ENCODE measurements at places on chromosomes 7 and 10. TPM values are rescaled to one million over a fixed set of nuclear protein-coding genes. Genes with fewer than 3 reads are reported as not detected.

CCDC172 gene
- not detected for total RNA-seq

CALHM1 gene
- total RNA-seq = not detected

ANKRD7 gene
- 0.25 TPM for total RNA-seq

VWDE gene
- not detected for total RNA-seq

VGF gene
- not detected for total RNA-seq

CLCN1 gene
- total RNA-seq = not detected

OR9A2 gene
- not detected for total RNA-seq

DNA sequence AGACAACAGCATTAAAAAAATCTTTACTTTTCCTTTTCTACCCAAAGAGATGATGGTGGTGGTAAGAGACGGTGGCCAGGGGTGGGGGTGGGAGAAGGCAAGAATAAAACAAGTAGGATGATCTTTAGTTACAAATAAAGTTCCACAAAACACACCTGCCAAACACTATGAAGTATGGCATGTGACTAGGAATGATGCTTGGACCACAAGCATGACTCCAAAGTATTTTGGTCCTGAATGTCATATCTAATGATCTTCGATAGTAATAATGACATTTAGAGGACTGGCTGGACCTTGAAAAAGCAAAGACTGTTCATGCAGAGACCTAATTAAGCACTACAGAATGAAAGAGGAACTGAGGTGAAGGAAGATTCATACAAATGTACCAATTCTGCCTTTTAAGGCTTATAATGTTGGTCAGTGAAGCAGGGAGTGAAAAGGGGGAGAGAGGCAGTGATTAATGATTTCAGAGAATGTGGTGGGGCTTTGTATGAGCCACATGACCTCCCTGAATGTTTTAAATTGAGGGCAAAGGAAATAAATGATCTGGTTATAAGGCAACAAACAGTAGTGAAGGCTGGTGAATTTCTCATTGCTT is 29.6 kb upstream of the DKK1 start:
- DNase-seq = no peak

DNA sequence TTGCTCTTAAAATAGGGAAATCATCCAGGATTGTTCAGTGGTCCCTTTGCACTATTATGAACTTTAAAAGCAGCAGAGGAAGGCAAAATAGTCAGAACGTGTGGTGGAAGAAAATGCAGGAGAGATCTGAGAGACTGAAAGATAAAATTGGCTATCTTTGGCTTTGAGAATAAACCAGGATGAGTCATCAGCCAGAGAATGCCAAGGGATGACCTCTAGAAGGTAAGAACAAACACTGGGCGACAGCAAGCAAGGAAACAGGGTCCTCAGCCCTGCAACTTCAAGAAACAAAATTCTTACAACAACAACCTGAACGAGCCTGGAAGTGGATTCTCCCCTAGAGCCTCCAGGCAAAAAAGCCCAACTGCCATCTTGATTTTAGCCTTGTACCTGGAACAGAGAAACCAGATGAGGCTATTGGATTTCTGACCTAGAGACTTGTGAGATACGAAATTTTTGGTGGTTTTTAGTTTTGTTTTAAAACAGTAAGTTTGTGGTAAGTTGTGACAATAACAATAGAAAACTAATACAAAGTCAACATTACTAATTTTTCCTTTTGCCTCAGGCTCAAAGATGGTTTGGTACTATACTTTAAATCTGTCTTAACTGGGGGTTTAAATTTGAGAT is 130.2 kb upstream of the CNTNAP2 start:
- no peak for DNase-seq

GRCh38 chr10:50221470-50221869 is 29.8 kb downstream of the ASAH2 start:
- DNase-seq = no peak

- DNase-seq = peak; percentile 65
Measured at GRCh38 chr10:91907033-91907594, 2.2 kb downstream of the FGFBP3 start.

DNA sequence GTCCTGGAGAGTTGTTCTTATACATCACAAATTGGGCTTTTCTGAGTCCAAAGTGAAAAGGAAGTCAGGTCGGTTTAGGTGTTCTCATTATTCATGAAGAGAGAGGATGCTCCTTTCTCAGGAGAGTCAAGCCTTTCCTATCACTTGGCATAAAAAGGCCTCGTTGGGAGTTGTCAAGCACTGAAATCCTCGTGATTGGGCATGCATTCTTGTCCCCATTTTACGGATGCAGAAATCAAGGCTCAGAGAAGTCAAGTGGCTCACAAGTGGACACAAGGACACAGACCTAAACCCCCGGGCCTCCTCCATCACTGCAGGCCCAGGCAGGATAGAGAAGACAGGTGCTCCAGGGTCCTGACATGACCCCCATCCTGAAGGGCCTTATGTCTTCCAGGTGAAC is 8.5 kb downstream of the RBP3 start:
- DNase-seq = no peak

GRCh38 chr7:94368371-94368791 is 26.3 kb upstream of the COL1A2 start:
- DNase-seq = peak; percentile 95

DNA sequence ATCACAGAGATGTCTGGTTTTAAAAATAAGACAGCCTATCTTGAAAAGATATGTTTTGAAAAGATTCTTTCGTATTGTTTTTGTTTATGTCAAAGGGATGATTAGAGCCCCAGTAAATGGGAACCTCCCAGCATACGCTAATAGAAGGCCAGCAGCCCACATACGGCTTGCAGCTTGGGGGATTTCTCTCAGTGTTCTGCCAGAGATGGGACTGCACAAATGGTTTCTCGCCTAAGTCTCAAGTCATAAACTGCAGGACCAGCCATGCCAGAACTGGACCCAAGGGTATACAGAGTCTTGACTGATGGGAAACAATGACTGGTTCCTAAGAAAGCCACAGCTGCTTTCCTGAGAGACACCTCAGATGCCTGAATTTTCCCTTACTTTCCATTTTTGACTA is 306.9 kb upstream of the DGKB start:
- DNase-seq = no peak

DNA sequence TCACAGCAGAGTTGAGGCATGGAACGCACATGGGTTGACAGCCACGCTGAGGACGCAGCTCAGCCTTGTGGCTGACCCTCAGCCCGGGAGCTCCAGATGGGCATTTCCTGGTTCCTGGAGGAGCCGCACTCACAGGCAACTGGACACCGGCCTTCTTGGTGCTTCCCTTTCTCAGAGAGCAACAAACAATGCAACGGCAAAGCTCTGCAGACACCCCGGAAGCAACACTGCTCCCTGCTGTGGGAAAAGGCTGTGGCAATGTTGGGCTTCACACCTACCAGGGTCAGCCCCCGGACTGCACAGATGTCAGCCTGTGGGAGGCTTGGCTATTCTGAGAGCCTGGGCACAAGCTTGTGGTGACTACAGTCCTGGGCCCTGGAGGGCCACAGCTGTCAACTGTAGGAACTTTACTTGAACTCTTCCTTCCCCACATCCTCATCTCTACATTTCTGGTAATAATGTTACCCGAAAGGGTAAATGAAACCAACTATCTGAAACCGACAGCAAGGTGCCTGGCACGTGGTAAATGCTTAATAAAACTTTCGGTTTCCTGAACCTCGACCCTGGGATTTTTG is 597.5 kb upstream of the MKI67 start:
- DNase-seq = no peak

GRCh38 chr7:50356945-50357268 is 52.4 kb downstream of the IKZF1 start:
- DNase-seq = no peak

DNA sequence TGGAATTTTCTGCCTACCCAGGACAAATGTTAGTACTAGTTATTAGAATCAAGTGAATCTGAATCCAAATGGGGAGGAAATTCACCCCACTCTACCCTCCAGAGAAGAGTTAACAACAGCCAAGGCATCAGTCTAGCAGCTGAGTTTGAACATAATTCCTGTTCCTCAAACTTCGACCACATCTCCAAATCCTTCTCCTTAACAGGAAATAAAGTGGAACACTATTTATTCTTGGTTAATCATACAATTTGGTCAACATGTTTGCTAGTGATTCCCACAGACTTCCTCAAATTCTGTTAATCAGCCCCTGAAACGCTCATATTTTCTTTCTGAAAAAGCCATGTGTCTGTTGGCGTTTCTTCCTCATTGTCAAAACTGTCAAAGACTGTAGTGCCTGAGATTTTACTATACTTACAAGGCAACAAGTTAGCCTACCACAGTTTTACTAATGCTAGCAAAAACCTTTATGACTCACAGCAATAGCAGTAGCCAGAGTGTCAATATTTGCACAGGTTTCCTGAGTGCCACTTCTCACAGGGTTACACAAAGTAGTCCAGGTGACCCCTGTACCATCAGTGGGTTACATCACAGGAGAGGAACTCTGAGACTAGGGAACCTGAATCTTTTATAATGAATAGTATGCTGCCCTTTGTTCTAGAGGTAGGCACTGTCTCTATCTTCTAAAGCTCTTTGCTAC is 202.9 kb downstream of the GRM3 start:
- DNase-seq = no peak

GRCh38 chr7:16431646-16432424 is 10.5 kb upstream of the CRPPA start:
- DNase-seq = peak; percentile 43

DNA sequence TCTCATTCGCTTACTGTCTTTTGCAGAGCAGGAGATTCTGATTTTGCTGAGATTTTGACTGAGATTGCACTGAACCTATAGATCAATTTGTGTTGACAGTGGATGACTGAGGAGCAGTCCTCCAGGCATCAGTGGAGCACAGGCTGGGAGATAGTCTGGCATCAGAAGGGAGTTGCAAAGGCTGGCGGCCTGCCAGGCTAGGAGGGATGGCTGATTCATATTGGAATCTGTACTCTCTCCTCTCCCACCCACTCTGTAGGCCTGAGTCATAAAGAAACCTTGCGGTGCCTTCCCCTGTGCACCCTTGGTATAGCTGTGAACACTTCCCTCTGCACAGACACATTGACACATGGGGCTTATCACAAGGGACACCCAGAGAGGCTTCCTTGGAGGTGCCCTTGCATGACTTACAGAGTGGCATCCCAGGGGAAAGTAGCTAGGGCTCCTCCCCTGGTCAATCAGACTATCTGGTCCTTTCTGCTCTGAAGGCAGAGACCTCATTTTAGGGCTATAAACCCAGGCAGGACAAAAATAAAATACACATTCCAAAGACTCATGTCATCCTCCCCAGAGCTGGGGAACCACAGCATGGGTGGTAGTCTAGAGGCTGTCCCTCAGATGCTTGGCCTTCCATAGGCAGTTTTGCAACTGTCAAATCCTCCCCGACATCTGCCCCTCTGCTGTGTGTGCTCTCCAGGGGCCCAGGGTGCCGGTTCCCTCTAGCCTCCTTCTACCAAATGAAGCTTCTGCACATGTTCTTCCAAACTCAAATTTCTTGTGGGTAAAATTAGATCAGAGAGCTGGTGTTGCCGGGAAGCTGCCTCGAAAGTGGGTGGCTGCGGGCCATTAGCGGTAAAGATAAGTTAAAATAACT is 37.4 kb upstream of the EEPD1 start:
- DNase-seq = peak; percentile 99

DNA sequence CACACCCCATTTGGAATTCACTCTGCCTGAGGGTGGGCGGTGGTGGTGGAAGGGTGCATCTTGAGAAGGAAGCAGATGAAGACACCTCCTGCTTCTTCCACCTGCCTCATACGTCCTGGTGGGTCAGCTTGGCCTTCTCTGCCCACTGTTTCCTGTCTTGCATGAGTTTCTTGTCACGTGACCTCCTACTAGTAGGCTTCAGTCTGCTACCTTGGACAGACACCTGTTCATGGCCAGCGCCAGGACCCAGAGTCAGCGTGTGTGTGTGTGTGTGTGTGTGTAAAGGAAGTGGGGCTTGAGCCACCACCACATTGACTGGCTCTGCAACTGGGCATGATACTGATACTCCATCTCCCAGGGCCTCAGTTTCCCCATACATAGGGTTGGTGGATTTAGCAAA is 17.1 kb upstream of the VPS37D start:
- no peak for DNase-seq

DNA sequence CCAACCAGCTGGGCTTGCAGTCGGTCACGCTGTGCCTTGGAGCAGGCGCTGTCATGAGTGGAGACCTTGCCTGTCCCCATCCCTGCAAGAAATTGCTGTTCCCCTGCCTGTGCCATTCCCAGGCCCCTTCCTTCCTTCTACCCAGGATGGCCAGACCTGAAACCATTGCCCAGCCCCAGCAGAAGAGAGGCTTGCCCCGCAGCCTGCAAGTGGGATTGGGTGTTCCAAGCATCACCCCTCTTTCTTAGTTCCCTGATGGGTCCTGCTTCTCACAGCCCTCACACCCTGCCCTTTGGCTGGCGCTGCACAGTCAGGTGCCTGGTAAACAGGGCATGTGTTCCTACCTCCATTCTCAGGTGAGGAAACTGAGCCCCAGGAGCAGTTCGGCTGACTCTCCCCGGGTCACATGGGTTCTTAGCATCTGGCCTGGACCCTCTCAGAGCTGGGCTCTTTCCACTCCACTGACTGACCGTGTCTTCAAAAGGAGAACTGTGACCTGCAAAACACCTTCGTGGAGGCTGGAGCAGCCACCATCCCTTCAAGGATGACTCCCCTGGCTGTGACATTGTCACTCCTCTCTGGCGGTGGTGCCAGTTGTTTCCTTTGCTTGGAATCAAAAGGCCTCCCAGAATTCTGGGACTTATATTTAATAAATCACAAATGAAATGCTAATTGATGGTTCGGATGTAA is 41.9 kb upstream of the PDCD4 start:
- DNase-seq = no peak

- DNase-seq = peak; percentile 36
Measured at GRCh38 chr7:73308074-73308664, 457 bp downstream of the NSUN5 start.

- DNase-seq = no peak
Measured at GRCh38 chr7:102188746-102189145, 97.9 kb upstream of the SH2B2 start.

- DNase-seq = peak; percentile 55
Measured at GRCh38 chr7:83271212-83272099, 108.8 kb upstream of the PCLO start.

DNA sequence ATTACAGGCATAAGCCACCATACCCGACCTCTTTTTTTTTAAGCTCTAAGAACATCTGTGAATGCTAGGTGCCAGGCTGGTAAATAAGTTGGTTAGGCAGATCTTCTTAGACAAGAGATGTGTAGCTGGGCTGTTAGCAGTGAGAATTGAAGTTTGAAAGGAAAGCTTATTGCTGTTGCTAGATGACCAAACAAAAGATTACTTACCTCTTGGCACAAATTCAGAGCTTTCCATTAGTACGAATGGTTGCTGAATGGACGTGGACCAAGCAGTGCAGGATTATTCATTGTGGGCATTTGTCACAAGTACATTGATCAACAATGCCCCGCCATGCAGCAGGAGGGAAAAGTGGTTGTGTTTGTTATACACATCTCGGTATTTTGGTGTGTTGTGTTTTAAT is 131.2 kb downstream of the GFRA1 start:
- no peak for DNase-seq

- DNase-seq = peak; percentile 5
Measured at GRCh38 chr7:155962191-155962967, 150.1 kb upstream of the SHH start.

DNA sequence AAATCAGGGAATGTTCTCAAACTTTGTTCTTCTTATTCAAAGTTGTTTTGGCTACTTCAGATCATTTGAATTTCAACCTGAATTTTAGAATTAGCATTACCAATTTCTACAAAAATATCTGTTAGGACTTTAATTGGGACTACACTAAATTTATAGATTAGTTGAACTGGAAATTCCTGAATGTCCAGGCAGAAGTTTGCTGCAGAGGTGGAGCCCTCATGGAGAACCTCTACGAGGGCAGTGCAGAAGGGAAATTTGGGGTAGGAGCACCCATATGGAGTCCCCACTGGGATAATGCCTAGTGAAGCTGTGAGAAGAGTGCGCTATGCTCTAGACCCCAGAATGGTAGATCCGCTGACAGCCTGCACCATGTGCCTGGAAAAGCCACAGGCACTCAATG is 22.8 kb upstream of the AGMO start:
- DNase-seq = no peak

GRCh38 chr10:1178506-1178905 is 122.3 kb downstream of the WDR37 start:
- DNase-seq = no peak
